Left lung (tissue), 14 donors: ENCODE measurements at places on chromosomes 6 and 20. TPM values are rescaled to one million over a fixed set of nuclear protein-coding genes. Genes with fewer than 3 reads are reported as not detected.

Gene GHRH
- not detected for polyA plus RNA-seq

Gene ATG5
- 40.9 TPM for polyA plus RNA-seq

Gene TRIM40
- 0.09 TPM for polyA plus RNA-seq

Gene TRDN
- 0.03 TPM for polyA plus RNA-seq

Gene TSHZ2
- 15.3 TPM for polyA plus RNA-seq
